T-cell (primary cell): ENCODE measurements at places on chromosomes 7 and 10. TPM values are rescaled to one million over a fixed set of nuclear protein-coding genes. Genes with fewer than 3 reads are reported as not detected.

Gene CCDC3
- total RNA-seq = 0.06 TPM

Gene ZNF117
- total RNA-seq = 2.7 TPM

Gene OGDH
- total RNA-seq = 111 TPM

Gene BET1
- total RNA-seq = 26.8 TPM

Gene CYP3A4
- total RNA-seq = not detected

GRCh38 chr7:41584746-41585145, 118.1 kb downstream of the INHBA start:
- DNase-seq = no peak

Gene HDAC9
- 4.7 TPM for total RNA-seq

- no peak for DNase-seq
Observed at GRCh38 chr7:114842551-114843065, 79.3 kb upstream of the MDFIC start.
